ENCODE measurements at places on chromosomes 1 and 21. TPM values are rescaled to one million over a fixed set of nuclear protein-coding genes. Genes with fewer than 3 reads are reported as not detected.

- H3K4me3 ChIP-seq: no peak overlapping the region
- H3K27ac ChIP-seq: no peak overlapping the region
- H3K36me3 ChIP-seq: no peaks in the 10 kb centered on the region
- no peaks in the 10 kb centered on the region for H3K4me1 ChIP-seq
Observed at GRCh38 chr1:89578151-89578550, 53.5 kb downstream of the LRRC8B start.

DNA sequence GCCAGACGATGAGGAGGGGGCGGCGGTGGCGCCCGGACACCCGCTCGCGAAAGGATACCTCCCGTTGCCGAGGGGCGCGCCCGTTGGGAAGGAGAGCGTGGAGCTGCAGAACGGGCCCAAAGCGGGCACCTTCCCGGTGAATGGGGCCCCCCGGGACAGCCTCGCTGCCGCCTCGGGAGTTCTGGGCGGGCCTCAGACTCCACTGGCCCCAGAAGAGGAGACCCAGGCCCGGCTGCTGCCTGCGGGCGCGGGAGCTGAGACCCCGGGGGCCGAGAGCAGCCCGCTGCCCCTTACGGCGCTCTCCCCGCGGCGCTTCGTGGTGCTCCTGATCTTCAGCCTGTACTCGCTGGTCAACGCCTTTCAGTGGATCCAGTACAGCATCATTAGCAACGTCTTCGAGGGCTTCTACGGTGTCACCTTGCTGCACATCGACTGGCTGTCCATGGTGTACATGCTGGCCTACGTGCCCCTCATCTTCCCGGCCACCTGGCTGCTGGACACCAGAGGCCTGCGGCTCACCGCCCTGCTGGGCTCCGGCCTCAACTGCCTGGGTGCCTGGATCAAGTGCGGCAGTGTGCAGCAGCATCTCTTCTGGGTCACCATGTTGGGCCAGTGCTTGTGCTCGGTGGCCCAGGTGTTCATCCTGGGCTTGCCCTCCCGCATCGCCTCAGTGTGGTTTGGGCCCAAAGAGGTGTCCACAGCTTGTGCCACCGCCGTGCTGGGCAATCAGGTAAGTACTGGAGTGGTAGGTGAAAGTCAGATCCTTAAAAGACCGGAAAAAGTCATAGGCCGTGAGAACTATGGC is 588 bp downstream of the FLVCR1 start:
- peak overlapping the region; percentile 63 for H3K4me3 ChIP-seq
- peak overlapping the region; percentile 56 for H3K27ac ChIP-seq

DNA sequence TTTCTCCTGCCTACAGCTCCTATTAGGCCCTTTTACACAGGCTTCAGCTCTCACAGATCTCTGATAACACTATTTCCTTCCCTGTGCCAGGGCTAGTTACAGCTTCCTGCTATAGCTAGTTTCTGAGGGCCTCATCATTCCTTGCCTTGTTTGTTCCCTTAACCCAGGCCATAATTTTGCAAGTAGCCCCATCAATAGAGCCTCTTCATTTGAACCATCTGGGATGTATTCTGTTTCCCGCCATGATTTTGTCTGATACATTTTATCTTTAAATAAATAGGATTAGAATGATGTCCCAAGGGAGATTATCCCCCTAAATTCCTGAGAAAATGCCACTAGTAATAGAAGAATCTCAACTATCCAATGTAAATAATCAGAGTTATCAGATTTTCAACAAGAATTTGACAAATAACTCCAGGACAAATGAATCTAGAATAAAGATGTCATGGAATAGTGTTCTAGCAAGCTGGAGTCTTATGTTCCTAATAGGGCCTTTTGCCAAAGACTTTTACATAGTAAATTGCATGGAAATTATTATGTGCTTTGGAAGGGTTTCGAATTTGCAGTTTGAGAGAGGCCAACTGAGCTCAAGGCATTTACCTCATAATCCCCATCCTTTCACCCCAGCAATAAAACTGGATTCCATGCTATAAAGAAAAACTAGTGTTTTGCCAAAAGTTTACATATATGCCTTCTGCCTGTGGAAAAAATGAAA is 16.1 kb downstream of the IFT25 start:
- peaks cover 14% of the 10 kb centered on the region for H3K36me3 ChIP-seq
- no peak for DNase-seq
- peaks cover 4% of the 10 kb centered on the region for H3K4me1 ChIP-seq
- H3K4me3 ChIP-seq: no peak overlapping the region
- no peaks in the 10 kb centered on the region for H3K27me3 ChIP-seq

NAV1 gene
- total RNA-seq: 14.0 TPM

MTARC1 gene
- total RNA-seq: 0.28 TPM

All from IMR-90 (cell line).